ENCODE measurements at places on chromosomes 3 and 15.
A peak's percentile ranks its signal among the peaks of the same experiment; 100 is the strongest.

GRCh38 chr3:195101001-195101583, 169.9 kb downstream of the XXYLT1 start:
- DNase-seq, result no peak

DNA sequence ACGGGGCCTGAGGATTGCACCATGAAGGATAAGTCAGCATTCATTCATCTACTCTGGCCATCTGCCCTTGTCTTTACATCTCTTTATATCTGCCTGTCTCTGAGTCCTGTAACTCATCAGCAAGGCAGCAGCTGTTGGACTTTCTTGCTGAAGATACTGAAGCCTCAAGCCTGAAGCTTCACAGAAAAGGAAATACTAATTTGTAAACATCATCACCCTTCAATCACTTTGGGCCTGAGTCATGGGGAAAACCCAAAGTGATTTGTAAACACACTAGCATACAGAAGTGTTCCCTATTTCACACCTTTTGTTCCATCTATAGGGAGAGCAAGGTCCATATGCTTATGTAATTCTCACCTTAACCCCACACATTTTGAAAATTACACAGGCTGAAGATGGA, 928.2 kb downstream of the EPHA3 start:
- DNase-seq, result no peak

DNA sequence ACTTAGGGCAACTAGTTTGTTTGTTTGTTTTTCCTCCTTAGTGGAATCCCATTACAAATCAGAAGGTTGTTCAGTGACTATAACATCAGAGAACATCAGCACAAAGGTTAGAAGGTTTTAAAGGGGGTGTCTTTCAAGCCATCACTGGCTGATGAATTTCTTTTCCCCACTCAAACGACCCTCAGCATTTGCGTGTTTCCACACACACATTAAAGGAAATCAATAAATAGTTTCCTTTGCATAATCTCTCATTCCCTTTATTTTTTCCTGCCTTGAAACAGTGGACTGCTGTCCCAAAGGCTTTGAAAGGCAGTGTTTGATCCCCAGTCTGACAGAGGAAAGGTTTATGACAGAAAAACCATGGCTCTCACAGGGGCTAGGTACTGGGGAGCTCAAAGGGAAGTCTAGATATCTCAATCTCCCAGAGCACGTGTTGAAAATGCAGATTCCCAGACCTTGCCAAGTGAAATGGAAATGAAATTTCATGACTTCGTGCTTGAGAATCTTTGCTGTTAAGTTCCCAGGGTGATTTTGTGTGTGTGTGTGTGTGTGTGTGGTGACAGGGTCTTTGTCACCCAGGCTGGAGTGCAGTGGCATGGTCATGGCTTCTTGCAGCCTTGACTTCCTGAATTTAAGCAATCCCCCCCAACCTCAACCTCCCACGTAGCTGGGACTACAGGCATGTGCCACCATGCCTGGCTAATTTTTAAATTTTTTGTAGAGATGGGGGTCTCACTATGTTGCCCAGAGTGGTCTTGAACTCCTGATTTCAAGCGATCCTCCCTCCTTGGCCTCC, 2.2 kb upstream of the INTS14 start:
- no peak for DNase-seq

DNA sequence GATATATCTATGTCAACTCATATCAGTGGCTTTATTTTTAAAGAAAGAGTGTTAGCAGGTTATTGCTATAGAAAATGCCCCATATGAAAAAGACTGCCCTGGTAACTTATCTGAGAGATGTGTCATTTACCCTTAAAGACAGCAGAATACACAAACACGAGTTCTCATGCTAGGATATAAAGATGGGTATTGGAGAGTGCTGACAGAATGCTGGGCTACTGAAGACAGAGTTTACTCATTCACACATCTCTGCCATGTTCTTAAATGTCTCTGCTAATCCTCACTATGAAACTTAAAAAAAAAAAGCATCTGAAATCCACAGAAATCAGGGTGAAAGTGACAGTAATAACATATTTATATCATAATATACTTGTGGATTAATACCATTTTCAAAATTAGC, 126.7 kb downstream of the FOXP1 start:
- DNase-seq, result no peak

GRCh38 chr3:49747792-49748480, 24.2 kb upstream of the GMPPB start:
- DNase-seq, result no peak

- peak; percentile 54 for DNase-seq
Measured at GRCh38 chr15:100601163-100601562, 821 bp downstream of the LINS1 start.

- DNase-seq, result no peak
Measured at GRCh38 chr15:77224352-77224751, 153.4 kb upstream of the TSPAN3 start.

GRCh38 chr3:110910346-110910955, 161.2 kb upstream of the NECTIN3 start:
- no peak for DNase-seq

GRCh38 chr3:66971891-66972551, 26.1 kb upstream of the KBTBD8 start:
- peak; percentile 60 for DNase-seq

GRCh38 chr3:101249522-101249921, 70.9 kb downstream of the IMPG2 start:
- no peak for DNase-seq

- no peak for DNase-seq
Measured at GRCh38 chr3:57127891-57128518, 37.1 kb downstream of the IL17RD start.

Measured in activated T-cell treated with anti-CD3 and anti-CD28 coated beads, Interleukin-2, amount 50 U/mL, for 48 hours (primary cell).